T-helper 2 cell treated with Interferon-gamma antibody and Interleukin-4, amounts not matched to agents 5 μg/mL and 100 μg/mL, for 36 hours (primary cell): ENCODE measurements at places on chromosomes 13 and 19.

- DNase-seq: no peak
These were observed 204.3 kb downstream of the DNAJC15 start for GRCh38 chr13:43227721-43228120.

GRCh38 chr19:995051-995827 is 5.0 kb upstream of the GRIN3B start:
- no peak for DNase-seq

DNA sequence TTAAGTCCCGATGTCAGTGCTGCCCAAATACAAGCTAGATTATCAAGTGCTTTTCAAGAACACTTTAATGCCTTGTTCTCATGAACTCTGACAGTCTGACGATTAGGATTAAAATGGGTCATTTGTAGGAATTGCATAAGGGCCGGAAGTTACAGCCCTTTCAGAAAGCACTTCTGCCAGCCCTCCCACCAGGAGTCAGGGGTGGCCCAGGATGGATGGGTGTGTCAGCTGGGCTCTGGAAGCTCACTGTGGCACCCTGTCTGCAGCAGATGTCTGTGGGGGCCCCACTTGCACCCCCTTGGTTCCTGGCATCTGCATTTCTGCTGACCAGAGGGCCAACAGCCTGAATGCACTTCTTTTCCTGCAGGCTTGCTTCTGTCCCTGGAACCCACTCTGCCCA is 712.7 kb downstream of the UQCRFS1 start:
- no peak for DNase-seq

GRCh38 chr19:2050349-2050990 is 574 bp downstream of the MKNK2 start:
- DNase-seq: no peak

DNA sequence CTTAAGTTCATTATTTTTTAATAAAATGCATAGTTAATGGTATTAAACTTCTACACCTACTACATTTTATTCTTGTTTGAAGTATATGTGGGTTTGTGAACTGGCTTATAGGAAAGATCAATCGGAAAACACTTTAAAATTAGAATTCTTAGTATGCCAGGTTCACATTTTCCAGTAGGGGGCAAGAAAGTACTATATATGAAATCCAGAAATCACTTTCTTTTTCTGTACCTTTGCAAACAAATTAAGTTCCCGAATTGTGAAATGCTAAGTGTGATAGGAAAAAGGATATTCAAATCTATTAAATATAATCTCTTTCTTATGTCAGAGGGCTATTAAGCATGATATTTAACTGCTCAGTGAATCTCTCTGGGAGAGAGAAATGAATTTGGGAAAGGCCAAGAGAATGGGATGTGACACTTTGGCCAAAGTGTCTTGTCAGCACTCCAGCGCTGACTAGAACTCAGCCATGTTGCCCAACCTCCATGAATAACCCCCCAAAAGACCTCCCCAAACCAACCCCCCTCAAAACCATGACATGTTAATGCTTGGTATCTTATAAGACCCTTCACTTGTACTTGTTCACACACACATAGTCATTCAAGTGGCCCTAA is 122.6 kb upstream of the SLC10A2 start:
- DNase-seq: no peak

- DNase-seq: no peak
These were observed 166.5 kb downstream of the COG6 start for GRCh38 chr13:39821977-39822376.

DNA sequence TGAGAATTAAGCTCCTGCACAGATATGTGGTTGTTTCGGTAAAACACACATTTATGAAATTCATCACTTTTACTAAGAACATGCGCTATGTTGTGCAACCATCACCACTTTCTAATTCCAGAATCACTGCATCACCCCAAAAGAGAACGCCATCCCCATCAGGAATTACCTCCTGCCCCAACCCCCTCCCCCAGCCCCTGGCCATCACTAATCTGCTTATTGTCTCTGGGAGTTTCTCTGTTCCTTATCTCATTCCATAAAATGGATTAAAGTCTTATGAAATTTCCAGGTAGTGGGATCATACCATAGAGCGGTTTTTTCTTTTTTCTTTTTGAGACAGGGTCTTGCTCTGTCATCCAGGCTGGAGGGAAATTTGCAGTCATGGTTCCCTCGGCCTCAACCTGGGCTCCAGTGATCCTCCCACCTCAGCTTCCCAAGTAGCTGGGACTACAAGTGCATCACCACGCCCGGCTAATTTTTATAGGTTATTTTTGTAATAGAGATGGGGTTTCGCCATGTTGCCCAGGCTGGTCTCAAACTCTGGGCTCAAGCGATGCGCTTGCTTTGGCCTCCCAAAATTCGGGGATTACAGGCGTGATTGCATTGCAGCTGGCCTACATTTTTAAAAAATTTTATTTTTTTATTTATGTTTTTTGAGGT is 3.5 kb downstream of the ZSCAN5B start:
- DNase-seq: no peak

DNA sequence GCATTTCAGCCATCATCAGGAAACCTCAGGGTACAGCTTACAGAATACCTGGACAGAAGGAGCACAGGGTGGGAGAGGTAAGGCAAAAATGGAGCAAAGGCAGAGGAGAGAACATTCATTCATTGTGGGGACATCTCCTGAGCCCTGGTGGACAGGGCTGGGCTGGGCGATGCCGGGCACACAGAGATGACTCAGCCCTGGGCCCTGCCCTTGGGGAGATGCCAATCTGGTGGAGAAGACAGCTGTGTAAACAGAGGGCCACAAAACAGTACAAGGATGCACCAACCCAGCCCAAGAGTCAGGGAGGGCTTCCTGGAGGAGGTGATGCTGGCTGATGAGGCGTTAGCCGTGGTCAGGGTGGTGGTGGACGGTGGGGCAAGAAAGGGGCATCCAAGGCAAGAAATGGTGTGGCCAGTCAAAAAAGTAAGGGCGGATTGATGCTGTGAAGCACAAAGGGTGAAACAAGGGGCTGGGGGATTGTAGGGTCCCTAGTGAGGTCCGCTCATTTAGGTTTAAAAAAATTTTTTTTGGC is 3.6 kb upstream of the HAS1 start:
- no peak for DNase-seq

- DNase-seq: no peak
These were observed 609.1 kb downstream of the LMO7 start for GRCh38 chr13:76245211-76245610.

GRCh38 chr13:107576430-107576829 is 638.9 kb downstream of the LIG4 start:
- no peak for DNase-seq

DNA sequence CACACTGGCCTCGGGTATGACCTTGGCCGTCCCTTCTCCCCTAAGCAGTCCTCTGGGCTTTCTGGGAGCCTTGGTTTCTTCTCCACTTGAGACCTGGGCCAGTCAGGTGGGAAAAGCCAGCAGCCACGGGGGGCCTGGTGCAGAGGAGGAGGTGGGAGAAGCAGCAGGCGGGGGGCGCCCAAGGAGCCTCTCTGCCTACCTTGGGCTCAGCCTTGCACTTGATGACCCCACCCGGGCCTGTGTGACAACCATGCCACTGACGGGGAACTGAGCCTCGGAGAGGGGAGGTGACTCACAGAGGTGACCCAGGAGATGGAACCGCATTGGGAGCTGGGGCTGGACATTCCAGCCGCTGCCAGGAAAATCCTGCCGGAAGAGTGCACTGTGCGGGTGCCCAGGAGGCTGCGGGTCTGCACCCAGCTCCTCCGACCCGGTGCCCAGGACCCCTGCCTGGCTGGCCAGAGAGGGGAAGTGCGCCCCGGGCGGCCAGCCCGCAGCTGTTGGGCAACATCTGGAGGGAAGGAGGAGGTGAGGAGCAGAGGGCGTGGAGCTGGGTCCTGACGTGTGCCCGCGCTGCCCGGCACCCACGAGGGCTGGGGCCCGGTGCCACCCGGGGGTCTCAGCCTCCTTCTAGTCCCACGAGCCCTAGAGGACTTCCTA is 23.4 kb upstream of the SLC7A10 start:
- no peak for DNase-seq

GRCh38 chr13:79528759-79529191 is 47.8 kb downstream of the NDFIP2 start:
- no peak for DNase-seq

DNA sequence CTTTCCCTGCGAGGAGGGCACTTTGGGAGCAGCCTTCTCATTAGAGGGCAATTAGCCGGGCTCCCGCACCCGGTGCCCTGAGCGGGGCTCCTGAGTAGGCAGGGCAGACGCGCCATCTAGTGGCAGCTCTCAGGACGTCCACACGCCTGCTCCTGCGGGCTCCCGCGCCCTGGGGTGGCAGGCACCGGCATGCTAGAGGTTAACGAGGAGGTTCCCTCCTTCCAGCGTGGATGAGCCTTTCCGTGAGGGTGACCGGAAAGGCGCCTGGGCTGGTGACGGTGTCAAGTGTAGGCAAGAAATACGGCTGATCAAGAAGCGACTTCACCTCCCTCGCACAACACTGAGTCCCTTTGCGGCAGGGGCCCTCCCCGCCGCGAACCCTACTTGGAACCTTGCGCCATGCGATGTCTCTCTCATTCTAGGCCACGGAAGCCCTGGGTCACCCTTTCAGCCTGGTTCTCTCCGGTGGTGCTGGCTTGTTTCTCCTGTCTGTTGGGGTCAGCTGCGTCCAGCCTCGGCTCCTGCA is 67.7 kb downstream of the ALOX5AP start:
- peak; percentile 77 for DNase-seq

DNA sequence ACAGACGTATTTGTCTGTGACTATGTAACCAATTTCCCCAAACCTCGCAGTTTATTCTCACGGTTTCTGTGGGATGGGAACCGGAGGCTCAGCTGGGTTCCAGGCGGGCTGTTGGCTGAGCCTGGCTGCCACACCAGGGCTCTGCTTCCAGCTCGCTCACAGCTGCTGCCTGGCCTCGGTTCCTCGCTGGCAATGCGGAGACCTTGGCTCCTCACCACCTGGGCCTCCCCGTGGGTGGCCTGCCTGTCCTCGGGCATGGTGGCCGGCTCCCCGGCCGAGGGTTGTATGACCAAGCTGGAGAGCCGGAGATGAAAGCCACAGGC is 218.9 kb upstream of the MAB21L1 start:
- no peak for DNase-seq

DNA sequence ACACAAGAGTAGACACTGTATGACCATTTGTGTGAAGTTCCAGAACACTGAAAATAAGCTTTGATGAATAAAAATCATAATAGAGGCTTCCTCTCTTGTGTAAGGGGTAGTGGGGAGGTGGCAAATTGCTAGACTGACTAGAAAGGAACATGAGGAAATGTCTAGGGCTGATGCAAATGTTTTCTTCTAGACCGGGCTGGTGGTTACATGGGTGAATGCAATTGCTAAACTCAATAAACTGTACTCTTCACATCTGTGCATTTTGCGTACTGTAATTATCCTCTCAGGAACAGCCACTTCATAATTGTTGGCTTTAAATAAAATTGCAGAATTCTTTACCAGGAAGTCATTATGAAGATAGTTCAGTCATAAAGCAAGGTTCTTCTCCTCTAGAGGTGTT is 5.2 kb upstream of the KBTBD7 start:
- no peak for DNase-seq

DNA sequence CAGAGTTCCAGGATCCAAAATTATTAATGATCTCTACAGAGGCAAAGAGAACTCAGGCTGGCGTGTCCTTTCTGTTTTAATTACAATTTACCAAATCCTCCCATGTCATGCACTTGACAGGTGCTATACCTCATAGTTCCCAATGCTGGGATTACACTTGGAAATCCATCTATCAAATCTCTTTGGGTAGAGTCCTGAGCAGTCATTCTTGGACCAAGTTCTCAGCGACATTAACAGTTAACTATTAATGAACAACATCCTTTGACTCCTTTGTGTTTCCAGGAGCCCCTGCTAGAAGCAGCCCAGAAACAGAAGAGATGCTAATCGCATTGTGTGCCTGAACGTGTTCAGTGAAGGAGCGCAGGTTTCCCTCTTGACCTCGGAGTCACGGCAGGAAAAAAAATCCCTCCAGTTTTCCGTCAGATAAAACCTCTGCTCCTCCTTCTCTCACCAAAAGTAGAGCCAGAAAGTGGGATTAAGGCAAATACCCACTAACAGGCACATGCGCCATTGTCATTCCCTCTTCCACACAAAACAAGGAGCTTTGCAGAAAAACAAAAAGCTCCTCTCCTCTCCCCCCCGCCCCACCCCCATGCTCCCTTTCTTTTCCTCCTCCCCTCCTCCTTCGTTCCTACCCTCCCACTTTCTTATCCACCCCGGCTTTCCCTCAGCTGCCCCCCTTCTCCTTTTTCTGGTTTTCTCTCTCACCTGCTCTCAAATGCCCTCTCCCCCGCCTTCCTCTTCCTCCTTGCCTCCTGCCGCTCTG is 224.7 kb downstream of the ZIC5 start:
- no peak for DNase-seq

DNA sequence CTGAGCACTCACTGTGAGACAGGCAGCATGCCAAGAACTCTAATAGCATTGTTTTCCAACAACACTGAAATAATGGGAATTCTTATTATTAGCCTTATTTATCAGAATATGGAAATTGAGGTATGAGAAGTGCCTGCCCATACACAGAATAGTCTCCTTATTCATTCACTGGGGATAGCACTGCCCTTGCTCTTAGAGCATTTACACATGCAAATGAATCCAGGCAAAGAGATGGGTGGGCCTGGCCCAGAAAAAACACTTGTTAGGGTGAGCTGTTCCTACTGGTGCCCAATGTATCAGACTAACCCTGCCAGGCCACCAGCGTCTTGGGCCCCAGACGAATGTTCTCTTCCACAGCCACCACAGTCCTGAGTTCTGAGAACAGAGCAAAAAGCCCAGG is 112.9 kb downstream of the TUBA3C start:
- no peak for DNase-seq

DNA sequence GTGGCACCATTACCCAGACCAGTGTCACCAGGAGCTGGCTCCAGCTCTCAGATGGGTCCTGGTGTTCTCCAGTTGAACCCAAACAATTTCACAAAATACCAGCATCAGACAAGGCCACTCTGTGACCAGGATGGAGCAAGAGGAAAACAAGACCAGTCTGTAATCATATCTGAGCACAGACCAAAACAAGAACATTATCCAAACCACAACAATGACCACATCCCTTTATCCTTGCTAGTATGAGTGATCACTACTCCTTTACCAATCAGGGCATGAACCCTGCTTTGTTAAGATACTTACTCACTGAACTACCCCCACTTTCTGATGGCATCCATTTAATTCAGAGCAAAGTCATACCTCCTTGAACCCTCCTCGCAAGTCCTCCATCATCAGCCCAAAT is 145.9 kb downstream of the NUFIP1 start:
- DNase-seq: no peak

DNA sequence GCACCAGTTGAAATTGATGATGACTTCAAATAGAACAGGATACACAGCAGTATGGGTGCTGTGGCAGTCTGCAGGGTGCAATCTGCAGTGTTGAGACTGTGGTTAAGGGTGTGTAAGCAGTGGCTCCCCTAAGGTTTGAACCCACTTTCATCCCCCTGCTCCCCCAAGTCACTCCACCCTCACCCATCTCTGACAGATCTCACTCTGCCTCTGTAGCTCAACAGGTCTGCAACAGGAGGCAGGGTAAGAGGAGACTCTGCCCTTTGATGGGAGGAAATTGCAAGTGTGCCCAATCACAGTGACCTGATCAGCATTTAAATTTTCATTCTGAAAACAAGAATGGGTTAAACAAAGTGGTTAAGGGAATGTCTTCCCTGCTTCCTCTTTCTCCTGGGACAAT is 92.4 kb downstream of the DCT start:
- DNase-seq: no peak

GRCh38 chr19:1853295-1854038 is 5.2 kb upstream of the REXO1 start:
- DNase-seq: peak; percentile 84
